GM04504 (cell line): ENCODE measurements at places on chromosomes 7 and 10.

GRCh38 chr7:149459540-149460452, 1.1 kb downstream of the ZNF777 start:
- DNase-seq, result no peak

- no peak for DNase-seq
These were observed 41.2 kb upstream of the VCL start for GRCh38 chr10:73956476-73957359.

DNA sequence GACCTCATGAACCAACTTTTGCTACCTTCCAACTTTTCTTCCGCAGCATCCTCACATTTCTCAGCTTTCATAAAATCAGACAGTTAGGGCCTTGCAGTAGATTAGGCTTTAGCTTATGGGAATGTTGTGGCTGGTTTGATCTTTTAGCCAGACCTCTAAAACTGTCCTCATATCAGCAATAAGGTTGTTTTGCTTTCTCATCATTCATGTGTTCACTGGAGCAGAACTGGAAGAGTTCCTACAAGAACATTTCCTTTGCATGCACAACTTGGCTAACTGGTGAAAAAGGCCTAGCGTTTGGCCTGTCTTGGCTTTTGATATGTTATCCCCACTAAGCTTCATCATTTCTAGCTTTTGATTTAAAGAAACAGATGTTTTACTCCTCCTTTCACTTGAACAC, 130.0 kb upstream of the LRRTM3 start:
- no peak for DNase-seq

GRCh38 chr7:114567416-114567815, 152.8 kb downstream of the FOXP2 start:
- no peak for DNase-seq

GRCh38 chr7:131219312-131220041, 108.2 kb upstream of the MKLN1 start:
- no peak for DNase-seq

DNA sequence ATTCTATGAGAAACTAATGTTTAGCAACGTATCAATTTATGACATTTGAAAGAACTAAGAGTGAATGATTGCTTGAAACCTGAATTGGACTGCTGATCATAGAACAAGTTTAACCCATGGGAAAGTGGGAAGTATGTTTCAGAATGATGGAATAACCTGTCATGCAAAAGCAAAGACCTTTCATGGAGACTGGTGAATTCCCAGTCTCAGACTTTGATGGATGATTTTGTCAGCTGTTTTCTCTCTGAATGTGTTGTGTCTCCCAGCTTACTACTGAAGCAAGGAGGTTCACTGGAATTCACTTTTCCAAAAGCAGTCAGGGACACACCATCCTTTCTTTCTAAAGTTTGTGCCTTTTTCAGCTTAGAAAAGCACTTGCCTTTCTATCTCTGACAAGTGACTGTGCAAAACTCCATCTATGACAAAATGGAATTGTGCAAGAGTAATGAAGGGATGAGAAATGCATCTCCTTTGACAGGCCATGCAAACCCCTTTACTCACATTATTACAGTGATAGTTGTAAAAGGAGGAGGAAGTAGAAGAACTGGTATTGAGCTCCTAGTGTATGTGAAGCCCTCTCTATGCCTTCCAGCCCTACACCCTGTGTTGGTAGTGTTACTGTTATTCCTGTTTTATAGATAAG, 176.1 kb downstream of the PRKG1 start:
- DNase-seq, result no peak
